ENCODE measurements at places on chromosomes 6 and 20.

DNA sequence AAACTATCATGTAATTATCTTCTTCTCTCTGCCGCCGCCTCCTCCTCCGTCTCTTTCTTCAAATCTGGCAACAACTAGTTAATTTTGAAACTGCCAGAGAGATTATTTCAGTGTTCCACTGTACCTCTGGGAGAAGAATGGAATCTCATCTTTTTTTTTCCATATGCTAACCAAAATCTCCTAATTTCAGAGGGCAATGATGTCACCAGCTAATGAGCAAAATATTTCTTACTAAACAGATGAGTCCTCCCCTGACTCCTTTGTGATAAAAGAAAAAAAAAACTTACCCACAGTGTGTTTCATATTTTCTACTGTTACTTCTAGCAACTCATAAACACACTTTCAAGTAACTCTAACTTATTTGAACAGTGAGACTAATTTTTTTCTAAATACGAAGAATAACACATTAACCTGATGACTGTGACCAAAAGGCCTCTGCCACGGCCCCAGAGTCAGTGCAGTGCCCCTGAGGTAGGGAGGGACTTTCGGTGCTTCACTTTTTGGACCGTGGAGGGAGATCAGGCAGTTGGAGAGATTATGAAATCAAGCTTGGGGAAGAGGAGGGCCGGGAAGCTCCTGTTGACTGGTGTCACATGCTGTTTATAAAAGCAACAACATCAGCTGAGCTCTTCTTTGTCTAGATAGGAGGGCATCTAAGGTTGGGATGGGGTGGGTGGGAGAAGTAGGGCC is 159.6 kb downstream of the SASH1 start:
- H3K4me1 ChIP-seq: peaks cover 27% of the 10 kb centered on the region
- peaks cover 27% of the 10 kb centered on the region for H3K36me3 ChIP-seq
- H3K27me3 ChIP-seq: no peaks in the 10 kb centered on the region
- no peak overlapping the region for H3K4me3 ChIP-seq
- H3K27ac ChIP-seq: no peak overlapping the region
- no peak for DNase-seq

DNA sequence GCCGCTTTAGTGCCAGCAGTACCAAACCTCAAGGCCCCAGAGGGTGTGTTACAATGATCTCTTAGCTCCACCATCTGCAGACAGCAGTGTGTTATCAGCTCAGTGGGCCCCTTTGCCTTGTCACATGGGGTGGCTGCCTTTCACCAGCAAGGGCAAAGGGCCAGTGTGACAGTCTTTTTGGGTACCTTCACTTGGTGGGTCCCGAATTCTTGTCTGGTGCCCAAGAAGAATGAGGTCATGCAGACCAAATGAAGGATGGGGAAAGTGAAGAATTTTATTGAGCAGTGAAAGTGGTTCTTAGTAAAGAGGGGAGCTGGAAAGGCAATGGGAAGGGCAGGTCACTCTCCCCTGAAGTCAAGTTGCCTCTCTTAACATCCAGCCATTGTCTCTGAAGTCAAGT is 2.9 kb upstream of the SMIM28 start:
- H3K36me3 ChIP-seq: no peaks in the 10 kb centered on the region
- H3K27me3 ChIP-seq: no peaks in the 10 kb centered on the region
- no peak overlapping the region for H3K4me3 ChIP-seq
- no peak for DNase-seq
- H3K4me1 ChIP-seq: peaks cover 14% of the 10 kb centered on the region

GRCh38 chr20:22799687-22800086 is 215.3 kb upstream of the FOXA2 start:
- no peak overlapping the region for H3K4me3 ChIP-seq
- H3K36me3 ChIP-seq: no peaks in the 10 kb centered on the region
- no peak for DNase-seq
- H3K4me1 ChIP-seq: peaks cover 33% of the 10 kb centered on the region

- H3K4me3 ChIP-seq: no peak overlapping the region
- H3K27me3 ChIP-seq: no peaks in the 10 kb centered on the region
- peaks cover 7% of the 10 kb centered on the region for H3K4me1 ChIP-seq
Observed at GRCh38 chr6:103983860-103984259, 875.9 kb downstream of the HACE1 start.

DNA sequence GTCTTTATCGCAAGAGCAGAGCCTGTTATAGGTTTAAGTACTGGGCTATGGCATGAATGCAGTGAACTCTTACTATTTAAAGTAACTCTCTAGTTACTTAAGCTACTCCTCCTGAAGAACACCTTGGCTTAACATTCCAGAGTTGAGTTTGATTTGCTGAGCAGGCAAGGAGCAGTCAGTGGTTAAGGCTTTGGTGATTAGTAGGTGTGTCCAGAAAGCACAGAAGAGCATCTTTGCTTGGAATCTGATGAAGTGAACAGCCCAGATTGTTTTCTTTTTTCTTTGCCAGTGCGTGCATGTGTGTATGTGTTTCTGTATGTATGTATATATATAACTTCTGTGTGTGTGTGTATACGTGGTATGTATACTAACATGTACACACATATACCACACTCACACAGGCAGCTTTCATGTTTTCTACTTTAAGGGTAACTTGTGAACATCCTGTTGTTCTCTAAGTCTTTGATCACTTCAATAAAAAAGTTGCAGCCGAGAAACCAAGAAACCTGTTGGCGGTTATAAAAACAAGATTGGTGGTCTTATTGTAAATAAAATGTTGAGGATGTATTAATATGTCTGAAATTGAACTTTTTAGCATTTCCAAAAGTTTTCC is 56.2 kb upstream of the TULP4 start:
- H3K27me3 ChIP-seq: no peaks in the 10 kb centered on the region
- H3K27ac ChIP-seq: no peak overlapping the region
- no peak for DNase-seq
- H3K4me1 ChIP-seq: peaks cover 24% of the 10 kb centered on the region

DNA sequence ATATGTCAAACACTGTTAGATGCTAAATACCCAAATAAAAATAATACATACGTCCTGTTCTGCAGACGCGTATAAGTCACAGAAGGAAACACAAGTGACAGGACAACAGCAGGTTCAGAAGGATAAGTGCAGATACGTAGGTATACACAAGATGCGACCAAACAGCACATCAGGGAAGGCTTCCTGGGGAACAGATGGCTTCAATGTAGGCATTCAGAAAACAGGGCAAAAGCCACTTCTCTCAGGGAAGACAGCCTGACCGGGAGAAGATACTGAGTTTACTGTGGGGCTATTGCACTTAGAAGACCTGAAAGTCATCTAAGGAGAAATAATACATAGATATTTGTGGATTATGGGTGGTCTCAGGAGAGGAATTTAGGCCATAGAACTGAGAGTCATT is 1.9 kb downstream of the HLA-DPA1 start:
- no peaks in the 10 kb centered on the region for H3K36me3 ChIP-seq
- no peak overlapping the region for H3K27ac ChIP-seq
- H3K27me3 ChIP-seq: peaks cover 10% of the 10 kb centered on the region

DNA sequence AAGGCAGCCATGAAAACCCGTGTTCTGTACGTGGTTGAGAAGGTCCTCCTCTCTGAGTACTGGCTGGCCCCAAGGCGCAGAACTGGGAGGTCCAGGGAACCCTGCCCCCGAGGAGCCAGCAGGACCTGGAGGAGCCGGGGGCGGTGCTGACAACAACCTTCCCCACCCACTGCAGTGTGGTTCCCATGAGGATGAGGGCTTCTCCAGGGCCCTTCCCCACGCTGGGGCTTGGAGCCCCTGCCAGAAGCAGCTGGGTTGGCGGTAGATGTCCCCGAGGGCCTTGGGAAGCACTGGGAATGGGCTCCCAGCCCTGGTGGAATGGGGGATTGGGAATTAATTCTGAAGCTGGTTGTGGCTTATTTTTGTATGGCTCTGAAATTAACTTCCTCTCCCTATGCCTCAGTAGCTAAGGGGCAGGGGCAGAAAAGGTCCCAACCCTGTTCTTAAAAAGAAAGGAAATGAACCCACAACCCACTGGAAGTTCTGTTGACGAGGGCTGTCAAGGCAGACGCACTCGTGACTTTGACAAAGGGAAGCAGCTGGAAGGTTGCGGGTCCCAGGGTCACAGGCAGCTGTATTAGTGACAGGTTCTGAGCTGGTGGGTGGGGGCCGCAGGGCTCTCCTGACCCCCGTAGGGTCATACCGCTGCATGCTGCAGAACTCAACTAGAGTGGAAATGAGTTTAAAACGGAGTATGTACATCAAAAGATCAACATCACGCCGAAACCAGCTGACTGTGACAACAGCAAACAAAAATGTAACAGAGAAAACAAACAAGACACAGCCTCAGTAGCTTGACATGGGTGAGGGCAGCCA is 13.9 kb upstream of the HELZ2 start:
- no peak overlapping the region for H3K27ac ChIP-seq
- no peaks in the 10 kb centered on the region for H3K36me3 ChIP-seq
- DNase-seq: no peak
- H3K27me3 ChIP-seq: no peaks in the 10 kb centered on the region
- no peak overlapping the region for H3K4me3 ChIP-seq

GRCh38 chr6:15264902-15265761 is 19.3 kb downstream of the JARID2 start:
- H3K4me3 ChIP-seq: peak overlapping the region; percentile 53
- peaks cover 68% of the 10 kb centered on the region for H3K4me1 ChIP-seq
- H3K36me3 ChIP-seq: peaks cover 4% of the 10 kb centered on the region
- no peaks in the 10 kb centered on the region for H3K27me3 ChIP-seq

DNA sequence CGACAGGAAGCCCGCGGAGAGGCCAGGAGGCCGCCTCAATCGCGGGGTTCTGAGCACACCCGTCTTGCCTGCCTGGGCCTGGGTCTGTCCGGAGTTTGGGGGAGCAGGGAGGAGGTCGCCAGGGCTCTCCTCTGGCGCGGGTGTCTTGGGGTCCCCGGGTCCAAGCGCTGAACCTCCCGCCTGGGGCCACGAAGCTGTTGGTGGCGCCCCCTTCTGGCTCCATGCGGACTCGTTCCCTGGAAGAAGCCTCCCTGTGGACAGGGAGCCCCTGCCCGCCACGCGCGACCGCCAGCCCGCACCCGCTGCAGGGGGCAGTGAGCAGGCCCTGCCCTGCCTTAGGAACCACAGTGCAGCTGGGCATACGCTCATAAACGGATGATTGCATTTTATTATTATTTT is 44.7 kb downstream of the MCUR1 start:
- H3K27me3 ChIP-seq: no peaks in the 10 kb centered on the region
- H3K27ac ChIP-seq: no peak overlapping the region
- H3K4me1 ChIP-seq: peaks cover 19% of the 10 kb centered on the region
- H3K36me3 ChIP-seq: no peaks in the 10 kb centered on the region

DNA sequence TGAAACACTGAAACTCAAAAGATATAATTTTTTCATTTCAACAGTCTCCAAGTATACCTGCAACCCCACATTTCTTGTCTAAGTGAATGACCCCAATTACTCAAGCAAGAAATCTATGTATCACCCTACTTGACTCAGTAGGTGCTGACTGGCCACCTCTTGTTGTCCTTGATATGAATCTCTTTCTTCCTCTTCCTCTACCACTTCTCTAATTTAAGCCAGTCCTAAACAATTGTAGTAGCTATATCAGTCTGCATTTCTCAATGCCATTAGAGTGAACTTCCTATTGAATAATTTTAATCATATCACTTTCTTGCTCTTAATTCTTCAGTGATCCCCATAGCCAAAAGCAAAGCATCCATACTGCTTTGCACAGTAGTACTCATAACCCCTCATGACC is 93.2 kb downstream of the NKAIN2 start:
- H3K36me3 ChIP-seq: no peaks in the 10 kb centered on the region
- peaks cover 7% of the 10 kb centered on the region for H3K27me3 ChIP-seq
- H3K4me1 ChIP-seq: no peaks in the 10 kb centered on the region
- DNase-seq: no peak
- no peak overlapping the region for H3K4me3 ChIP-seq

- H3K36me3 ChIP-seq: no peaks in the 10 kb centered on the region
- H3K4me3 ChIP-seq: no peak overlapping the region
- H3K27ac ChIP-seq: no peak overlapping the region
- DNase-seq: no peak
- peaks cover 32% of the 10 kb centered on the region for H3K27me3 ChIP-seq
Observed at GRCh38 chr20:63466861-63467260, 5.6 kb downstream of the KCNQ2 start.

- no peaks in the 10 kb centered on the region for H3K4me1 ChIP-seq
- no peak overlapping the region for H3K27ac ChIP-seq
- H3K36me3 ChIP-seq: no peaks in the 10 kb centered on the region
- H3K4me3 ChIP-seq: no peak overlapping the region
Observed at GRCh38 chr6:51163843-51164529, 345.3 kb downstream of the TFAP2B start.

- H3K36me3 ChIP-seq: no peaks in the 10 kb centered on the region
- no peak for DNase-seq
- H3K27me3 ChIP-seq: peaks cover 8% of the 10 kb centered on the region
- H3K4me3 ChIP-seq: no peak overlapping the region
- H3K4me1 ChIP-seq: peaks cover 4% of the 10 kb centered on the region
Observed at GRCh38 chr6:130632897-130633296, 194.3 kb upstream of the SMLR1 start.

GRCh38 chr6:113599444-113599843 is 257.7 kb upstream of the MARCKS start:
- H3K4me3 ChIP-seq: no peak overlapping the region
- no peaks in the 10 kb centered on the region for H3K27me3 ChIP-seq
- peaks cover 33% of the 10 kb centered on the region for H3K4me1 ChIP-seq
- no peak for DNase-seq
- H3K36me3 ChIP-seq: no peaks in the 10 kb centered on the region

- DNase-seq: no peak
- H3K27me3 ChIP-seq: no peaks in the 10 kb centered on the region
- no peak overlapping the region for H3K27ac ChIP-seq
- peaks cover 36% of the 10 kb centered on the region for H3K4me1 ChIP-seq
Observed at GRCh38 chr6:151140767-151141166, 99.0 kb upstream of the AKAP12 start.

- H3K36me3 ChIP-seq: peaks cover 3% of the 10 kb centered on the region
- no peak overlapping the region for H3K27ac ChIP-seq
- no peaks in the 10 kb centered on the region for H3K4me1 ChIP-seq
- H3K27me3 ChIP-seq: no peaks in the 10 kb centered on the region
- DNase-seq: no peak
Observed at GRCh38 chr20:17990278-17990972, 21.6 kb downstream of the MGME1 start.

DNA sequence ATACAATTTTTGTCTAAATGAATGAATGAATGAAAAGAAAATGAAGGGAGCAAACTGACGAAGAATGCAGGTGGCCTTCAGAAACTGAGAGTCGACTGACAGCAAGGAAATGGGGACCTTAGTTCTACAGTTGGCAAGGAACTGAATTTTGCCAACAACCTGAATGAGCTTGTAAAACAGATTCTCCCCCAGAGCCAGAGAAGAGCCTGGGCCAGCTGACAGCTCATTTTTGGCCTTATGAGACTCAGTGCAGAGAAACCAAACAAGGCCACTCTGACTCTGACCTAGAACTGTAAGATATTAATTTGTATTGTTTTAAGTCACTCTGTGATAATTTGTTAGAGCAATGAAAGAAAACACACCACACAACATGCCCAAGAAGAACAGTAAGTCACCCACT is 21.8 kb downstream of the MAN1A1 start:
- no peak for DNase-seq
- no peak overlapping the region for H3K27ac ChIP-seq
- peaks cover 5% of the 10 kb centered on the region for H3K27me3 ChIP-seq
- peaks cover 6% of the 10 kb centered on the region for H3K4me1 ChIP-seq
- H3K4me3 ChIP-seq: no peak overlapping the region

All from type B pancreatic cell (in vitro differentiated cells).